ENCODE measurements at places on chromosomes 1 and 21.
A peak's percentile ranks its signal among the peaks of the same experiment; 100 is the strongest.

GRCh38 chr21:42622284-42622683 lies 31.1 kb upstream of the PDE9A start:
- no peak for DNase-seq

DNA sequence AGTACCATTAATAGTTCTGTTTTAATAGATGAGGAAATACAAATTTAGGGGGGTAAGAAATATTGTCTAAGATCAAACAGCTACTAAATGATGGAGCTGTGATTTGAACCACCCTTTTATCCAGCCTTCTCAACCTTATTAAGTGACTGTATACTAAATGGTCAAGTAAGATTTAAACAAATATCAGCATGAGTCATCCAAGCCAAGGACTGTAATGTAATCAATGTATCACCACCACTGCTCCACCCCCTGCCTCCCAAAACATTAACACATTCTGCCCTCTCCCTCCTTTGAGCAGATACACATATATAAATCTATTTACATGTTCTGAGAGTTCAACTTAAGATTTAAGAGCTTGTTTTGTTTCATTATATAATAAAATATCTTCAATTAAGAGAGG lies 58.9 kb downstream of the LRRC40 start:
- no peak for DNase-seq

GRCh38 chr1:32413507-32414185 lies 19.4 kb upstream of the BSDC1 start:
- DNase-seq = peak; percentile 61

GRCh38 chr1:117036018-117036461 lies 24.1 kb upstream of the TTF2 start:
- DNase-seq = no peak

DNA sequence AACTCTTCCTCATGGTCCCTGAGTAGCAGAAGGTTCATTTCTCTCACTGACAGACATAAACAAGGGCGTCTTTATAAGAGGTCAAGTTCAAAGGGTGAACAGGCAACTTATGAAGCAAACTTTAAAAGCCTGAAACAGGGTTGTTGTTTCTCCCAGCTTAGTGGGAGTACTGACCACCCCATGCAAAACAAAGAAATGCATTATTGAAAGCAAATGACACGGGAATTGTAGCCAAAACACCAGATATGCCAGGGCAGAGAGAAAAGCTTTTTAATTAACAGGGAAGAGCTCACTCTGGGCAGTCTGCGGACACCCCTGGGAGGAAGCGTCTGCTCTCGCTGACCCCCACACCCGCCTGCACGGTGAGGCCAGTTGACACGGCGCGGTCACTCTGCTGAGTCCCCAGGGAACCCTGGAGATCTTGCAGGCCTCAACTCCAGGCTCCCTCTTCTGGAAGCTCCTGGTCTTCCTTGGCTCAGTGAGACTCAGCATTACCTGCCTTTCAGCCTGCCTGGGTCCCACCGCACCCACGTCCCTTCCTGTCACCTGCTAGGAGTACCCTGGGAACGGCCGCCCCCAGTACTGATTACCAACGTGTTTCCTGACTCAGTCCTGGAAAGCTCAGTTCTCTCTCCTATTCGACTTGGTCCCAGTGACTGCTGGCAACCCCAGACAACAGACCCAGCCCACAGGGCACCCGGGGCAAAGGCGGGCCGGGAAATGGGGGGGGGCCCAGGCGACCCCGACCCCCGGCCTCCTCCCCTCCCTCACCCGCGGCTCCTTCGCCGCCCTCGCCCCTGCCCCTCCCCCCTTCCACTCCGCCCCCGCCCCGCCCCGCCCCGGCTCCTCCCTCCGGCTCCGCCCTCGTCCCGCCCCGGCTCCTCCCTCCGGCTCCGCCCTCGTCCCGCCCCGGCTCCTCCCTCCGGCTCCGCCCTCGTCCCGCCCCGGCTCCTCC lies 972 bp downstream of the CFAP410 start:
- DNase-seq = no peak

DNA sequence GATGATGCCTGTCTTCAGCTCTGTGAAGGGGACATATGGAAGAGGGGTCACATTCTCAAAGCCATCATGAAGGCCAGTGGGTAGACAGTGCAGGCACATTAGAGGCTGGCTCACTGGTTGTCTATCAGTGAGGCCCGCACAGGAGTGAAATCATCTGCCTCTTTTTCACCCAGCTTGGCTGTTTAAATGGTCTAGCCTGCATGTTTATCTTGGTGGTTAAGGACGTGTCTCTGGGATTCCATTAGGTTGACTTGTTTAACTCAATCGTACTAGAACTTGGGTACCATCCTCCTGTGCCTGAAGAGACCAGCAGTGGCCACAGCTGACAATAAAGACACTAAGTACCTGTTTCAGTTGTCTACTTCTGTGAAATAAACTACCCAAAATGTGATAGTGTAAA lies 219.3 kb downstream of the PLPP3 start:
- no peak for DNase-seq

Measured in stimulated activated CD8-positive, alpha-beta memory T cell treated with anti-CD3 and anti-CD28 coated beads, Interleukin-7, amount 100 ng/mL, for 48 hours (primary cell).